ENCODE measurements at places on chromosomes 3 and 15. TPM values are rescaled to one million over a fixed set of nuclear protein-coding genes. Genes with fewer than 3 reads are reported as not detected.

DNA sequence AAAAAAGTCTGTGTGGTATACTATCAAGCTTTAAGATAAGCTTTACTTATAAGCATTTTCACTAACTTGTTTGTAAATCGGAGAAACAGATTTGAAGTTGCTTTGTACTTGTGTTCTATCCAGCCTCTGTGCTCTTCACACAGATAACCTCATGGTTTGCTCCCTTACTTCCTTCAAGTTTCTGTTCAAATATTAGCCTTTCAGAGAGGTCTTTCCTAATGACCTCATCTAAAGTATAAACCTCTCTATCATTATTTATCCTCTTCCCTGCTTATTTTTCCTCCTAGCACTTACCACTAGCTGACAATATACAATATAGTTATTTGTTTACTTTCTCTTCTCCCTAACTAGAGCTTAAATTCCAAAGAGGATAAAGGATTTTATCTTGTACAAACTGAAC is 180.0 kb downstream of the CBLB start:
- no peak for DNase-seq

- DNase-seq, result no peak
These were observed 65.3 kb downstream of the CPN2 start for GRCh38 chr3:194285850-194286197.

DNA sequence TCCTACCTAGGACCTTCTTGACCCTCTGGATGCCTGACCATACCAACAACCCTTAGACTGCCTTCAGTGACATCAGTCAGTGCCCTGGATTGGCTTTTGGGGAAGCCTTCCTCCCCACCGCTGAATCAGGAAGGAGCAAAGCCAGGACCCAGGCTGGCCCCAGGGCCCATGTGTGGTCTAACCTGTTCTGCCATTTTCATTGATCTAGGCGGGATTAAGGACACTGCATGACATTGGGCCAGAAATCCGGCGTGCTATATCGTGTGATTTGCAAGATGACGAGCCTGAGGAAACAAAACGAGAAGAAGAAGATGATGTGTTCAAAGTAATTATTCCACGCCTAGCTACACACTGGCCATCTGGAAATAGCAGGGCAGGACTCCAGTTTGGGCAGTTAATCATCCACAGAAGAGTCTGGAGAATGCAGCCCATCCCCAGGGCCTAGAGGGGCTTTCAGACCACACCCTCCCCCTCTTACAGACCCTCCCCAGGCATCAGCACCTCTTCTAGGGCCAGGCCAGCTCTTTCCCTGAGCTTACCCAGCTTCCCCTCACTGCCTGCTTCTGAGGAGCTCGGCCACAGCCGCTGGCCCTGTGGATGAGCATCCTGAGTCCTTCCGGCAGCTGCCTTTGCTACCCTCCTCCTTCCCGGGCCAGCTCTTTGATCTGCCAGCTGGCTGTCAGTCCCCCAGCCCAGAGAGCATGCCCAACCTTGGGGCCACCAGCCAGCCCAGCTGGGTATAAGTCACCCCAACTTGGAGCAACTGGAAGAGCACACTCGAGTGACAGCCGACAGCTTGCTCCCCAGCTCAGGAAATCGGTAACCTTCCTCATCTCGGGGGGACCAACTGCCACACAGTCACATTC is 45.9 kb downstream of the CHDH start:
- DNase-seq, result no peak

GRCh38 chr15:48380198-48380597 is 49.0 kb downstream of the DUT start:
- DNase-seq, result no peak

DNA sequence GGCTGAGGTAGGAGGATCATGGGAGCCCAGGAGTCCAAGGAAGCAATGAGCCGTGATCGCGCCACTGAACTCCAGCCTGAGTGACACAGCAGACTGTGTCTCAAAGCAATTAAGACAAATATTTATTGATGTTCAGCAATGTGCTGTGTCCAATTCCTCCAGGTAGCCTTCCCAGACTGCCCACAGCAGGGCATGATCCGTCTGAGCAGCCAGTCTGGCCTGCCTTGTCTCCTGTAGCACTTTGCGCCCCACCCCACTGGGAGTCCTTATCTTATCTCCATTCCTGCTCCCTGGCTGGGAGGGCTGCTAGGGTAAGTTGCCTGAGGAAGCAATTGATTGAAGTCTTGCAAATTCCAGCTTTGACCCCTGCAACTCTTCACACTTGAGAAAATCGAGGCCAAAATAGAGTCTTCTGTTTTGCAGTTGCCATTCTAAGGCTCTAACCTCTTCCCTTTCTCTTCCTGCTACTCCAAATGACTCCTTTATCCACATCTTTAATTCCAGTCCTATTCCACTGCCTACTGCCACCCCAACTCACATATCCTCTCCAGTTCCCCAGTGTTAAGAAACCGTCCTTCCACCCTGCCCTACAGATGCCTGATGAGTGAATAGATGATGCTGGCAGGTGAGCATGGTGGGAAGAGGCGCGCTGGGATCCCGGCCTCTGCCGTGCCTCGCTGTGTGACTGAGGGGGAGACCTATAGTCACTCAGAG is 26.9 kb upstream of the LCTL start:
- no peak for DNase-seq

CCR3 gene
- not detected for total RNA-seq

GRCh38 chr15:69592954-69593353 is 140.3 kb downstream of the RPLP1 start:
- no peak for DNase-seq

SLC24A5 gene
- total RNA-seq, result not detected

CEMIP gene
- total RNA-seq, result not detected

CPN2 gene
- total RNA-seq, result not detected

HHLA2 gene
- 0.86 TPM for total RNA-seq

DNA sequence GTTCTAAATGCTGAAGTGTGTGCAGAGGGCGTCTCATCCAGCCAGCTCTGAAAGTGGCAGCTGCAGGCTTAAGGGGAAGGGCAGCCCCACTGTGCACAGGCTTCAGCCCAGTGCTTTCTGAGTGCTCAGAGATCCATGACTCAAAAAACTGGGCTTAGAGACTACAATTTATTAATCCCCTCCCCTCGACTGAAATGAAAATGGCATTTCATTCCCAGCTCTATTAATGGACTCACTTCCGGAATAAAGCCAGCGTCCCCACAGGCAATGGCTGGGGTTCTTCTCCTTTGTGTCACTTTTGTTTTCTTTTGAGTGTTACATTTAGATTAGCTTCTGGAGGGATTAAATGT is 55.5 kb upstream of the PLXNA1 start:
- no peak for DNase-seq

GRCh38 chr3:36282766-36283165 is 97.5 kb upstream of the STAC start:
- no peak for DNase-seq

DNA sequence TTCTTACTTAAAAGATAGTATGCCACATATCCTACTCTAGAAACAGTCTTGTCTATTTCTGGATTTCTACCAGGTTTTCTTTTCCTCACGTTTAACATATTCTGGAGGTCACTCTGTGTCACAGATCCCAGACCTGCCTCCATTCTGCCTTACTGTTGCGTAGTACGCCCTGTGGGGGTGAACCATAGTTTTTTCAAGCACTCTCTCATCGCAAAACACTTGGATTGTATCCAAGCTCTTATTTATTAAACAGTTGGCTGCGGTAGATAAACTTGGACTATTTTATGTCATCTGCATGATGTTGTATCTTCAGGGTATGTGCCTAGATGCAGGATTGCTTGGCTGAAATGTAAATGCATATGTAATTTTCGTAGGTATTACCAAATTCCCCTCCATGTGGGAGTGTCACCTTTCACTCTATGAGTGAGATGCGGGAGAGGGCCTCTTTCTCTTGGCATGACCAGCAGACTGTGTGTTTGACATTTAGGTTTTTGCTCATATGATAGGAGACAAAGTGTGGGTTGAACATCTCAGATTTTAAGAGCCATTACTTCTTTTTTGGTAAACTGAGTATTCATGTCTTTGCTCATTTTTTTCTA is 55.8 kb downstream of the ABTB1 start:
- DNase-seq, result no peak

THUMPD3 gene
- 60.6 TPM for total RNA-seq

- DNase-seq, result no peak
These were observed 33.5 kb upstream of the PDZRN3 start for GRCh38 chr3:73658227-73658626.

PPM1L gene
- total RNA-seq, result 2.2 TPM

MUSTN1 gene
- 1.1 TPM for total RNA-seq

DNA sequence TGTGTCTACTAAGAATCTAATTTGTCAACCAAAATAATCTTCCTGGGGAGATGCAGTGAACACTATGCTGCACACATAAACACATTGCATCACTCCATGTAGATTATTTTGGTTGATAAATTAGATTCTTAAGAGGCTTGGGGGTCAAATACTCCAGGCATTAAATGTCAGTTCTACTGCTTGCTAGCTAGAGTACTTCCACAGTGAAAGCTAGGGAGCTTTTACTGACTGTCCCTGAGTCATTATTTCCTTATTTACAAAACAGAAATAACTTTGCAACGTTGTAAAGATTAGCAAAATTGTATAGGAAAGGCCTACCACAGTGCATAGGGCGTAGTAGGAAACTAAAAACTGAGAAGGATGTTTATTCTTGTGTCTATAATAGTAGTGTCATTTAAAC is 12.9 kb upstream of the TMC3 start:
- DNase-seq, result no peak
